ENCODE measurements at places on chromosomes 4 and X.

- DNase-seq, result no peak
These were observed 72.3 kb downstream of the GRIA3 start for GRCh38 chrX:123256378-123256777.

DNA sequence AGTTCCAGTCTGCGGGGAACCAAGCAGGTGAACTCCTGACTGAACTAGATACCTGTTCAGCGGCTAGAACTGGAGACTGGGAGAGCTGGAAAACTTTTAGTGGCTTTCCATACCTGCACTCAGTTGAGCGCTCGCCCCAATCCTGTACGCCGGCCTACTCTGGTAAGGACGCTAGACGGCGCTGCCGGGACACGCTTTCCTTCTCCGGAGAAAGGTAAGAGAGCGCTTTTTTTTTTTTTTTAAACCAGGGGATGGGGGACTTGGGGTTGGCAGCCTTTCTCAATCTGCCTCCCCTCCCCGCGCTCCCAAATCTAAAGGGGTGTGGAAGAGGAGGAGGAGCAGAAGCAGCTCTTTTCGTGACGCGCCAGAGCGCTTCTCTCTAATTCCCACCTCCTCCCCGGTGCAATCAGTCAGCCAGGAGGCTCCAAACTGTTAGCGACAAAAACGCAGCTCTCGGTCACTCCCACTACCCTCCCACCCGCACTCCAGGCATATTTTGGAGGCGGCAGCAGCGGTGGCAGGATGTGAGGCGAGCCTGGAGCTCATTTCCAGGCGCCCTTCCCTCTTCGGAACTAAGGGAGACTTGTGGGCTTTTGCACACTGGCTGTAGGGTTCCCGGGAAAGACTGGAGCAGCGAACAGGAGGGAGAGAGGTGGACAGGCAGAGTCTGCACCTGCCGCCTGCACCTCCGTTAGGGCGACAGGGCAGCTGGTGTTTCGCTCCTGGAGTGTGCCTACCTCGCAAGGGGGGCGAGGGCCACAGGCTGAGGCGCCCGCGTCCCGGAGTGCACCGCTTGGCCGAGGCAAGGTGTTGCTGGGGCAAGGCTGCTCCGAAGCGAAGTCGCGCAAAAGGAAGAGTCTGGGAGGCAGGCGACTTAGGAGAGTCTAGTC is at the start of gene IL1RAPL2:
Gene IL1RAPL2, plus strand, starts transcription at position 409 of the 890 bp plus-strand sequence.
- DNase-seq, result peak; percentile 81

DNA sequence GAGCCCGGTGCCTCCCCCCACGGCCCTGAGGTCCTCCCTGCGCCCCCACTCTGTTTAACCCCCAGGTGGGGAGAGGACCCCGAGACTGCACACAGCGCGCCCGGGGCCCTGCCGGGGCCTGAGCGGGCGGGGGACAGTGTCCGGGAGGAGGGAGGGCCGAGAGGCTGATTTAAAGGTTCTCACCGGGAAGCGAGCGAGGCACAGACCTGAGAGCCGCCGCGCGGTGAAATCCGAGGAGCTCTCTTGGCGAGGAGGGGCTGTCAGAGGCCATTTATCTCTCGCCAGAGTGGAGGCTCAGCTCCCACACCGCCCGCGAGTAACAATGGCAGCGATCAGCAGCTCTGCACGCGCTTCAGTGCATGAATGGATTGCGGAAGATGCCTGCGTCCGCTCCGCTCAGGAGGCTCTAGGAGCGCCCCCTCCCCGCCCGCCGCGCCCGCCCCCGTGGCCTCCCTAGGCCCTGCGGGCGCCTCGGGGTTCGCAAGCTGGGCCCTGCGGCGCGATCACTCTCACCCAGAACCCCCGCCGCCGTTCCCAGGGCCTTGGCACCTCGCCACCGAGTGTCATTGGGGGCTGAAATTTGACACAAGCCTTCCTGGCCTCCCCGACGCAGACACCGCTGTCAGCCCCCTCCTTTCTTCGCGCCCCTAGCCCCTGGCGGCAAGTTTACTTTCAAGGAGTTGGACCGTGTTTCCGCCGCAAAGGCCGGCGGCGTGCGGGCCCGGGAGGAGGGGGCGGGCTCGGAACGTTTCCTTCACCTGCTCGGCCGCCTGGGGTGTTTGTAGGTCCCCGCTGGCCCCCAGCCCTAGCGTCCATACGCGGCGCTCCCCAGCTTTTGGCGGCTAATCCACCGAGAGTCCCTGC is 48.7 kb upstream of the BCOR start:
- DNase-seq, result no peak

DNA sequence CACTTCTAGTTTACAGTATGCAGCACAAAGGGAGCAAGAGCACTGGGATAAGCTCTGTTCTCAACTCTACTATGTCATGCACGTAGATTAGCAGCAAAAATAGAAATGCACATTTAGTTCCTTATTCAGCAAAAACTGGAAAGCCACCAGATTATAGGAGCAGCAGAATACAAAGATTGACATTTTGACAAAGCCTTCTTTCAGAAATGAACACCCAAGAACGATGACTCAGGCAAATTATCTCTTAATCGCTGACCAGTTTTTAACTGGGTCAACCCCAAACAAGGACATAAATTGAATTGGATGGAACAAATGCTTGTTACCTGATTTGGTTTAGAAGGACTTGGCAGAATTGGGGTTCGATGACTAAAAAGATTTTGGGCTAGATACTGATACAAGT is 775.3 kb upstream of the HS3ST1 start:
- no peak for DNase-seq

GRCh38 chr4:2968381-2968780 is 5.0 kb downstream of the GRK4 start:
- DNase-seq, result no peak

DNA sequence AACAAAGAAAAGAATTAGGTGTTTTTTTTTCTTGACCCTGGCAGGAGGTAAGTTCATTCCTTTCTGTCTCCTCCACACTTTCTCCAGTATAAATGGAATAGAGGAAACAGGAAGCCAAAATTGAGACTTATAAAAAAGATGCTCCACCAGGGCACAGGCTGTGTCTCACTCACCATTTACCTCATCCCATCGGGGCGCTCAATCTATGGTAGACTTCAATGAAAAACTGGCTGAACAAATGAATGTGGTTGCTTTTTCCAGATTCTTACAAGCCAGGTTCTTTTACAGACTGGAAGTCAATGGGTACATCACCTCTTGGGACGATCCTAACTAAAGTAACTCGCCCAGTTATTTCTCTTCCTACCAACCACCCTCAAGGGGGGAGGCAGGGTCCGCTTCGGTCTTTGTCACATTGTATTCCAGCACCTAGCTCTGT is 685 bp downstream of the COMMD8 start:
- DNase-seq, result no peak

GRCh38 chrX:138711399-138712347 is at the start of gene FGF13:
TSS of gene FGF13 (minus strand) at chrX:138711717. CDS start at chrX:138711003, 714 bp downstream.
- peak; percentile 59 for DNase-seq
